ENCODE measurements at places on chromosomes 12 and 14. TPM values are rescaled to one million over a fixed set of nuclear protein-coding genes. Genes with fewer than 3 reads are reported as not detected.

Gene NID2
- not detected for total RNA-seq

Gene ESR2
- total RNA-seq: 0.14 TPM

Gene GDF3
- total RNA-seq: not detected

Gene MMP19
- not detected for total RNA-seq

Gene TCL1B
- total RNA-seq: not detected

Gene SLCO1B1
- total RNA-seq: not detected

Gene SLIRP
- total RNA-seq: 45.9 TPM

Gene KRT85
- not detected for total RNA-seq

Gene ZFYVE21
- 15.3 TPM for total RNA-seq

Gene GPRC5A
- 0.30 TPM for total RNA-seq

Gene ZDHHC22
- total RNA-seq: not detected

Gene OR6C2
- not detected for total RNA-seq

Gene DEGS2
- 3.2 TPM for total RNA-seq

Gene BDKRB2
- 0.08 TPM for total RNA-seq

Gene ITGB7
- total RNA-seq: 76.3 TPM

Gene DBX2
- total RNA-seq: not detected

Gene HSP90B1
- total RNA-seq: 376 TPM

Gene PIANP
- 1.3 TPM for total RNA-seq

Gene BBOF1
- 0.64 TPM for total RNA-seq

Gene NDRG2
- total RNA-seq: 7.6 TPM
